ENCODE measurements at places on chromosomes 11 and 22. TPM values are rescaled to one million over a fixed set of nuclear protein-coding genes. Genes with fewer than 3 reads are reported as not detected.

GRCh38 chr11:69127081-69127850 is 28.5 kb upstream of the SMIM38 start:
- no peak for DNase-seq

The STT3A gene
- total RNA-seq, result 192 TPM

GRCh38 chr22:43218786-43219185 is 31.9 kb upstream of the TTLL12 start:
- DNase-seq, result no peak

DNA sequence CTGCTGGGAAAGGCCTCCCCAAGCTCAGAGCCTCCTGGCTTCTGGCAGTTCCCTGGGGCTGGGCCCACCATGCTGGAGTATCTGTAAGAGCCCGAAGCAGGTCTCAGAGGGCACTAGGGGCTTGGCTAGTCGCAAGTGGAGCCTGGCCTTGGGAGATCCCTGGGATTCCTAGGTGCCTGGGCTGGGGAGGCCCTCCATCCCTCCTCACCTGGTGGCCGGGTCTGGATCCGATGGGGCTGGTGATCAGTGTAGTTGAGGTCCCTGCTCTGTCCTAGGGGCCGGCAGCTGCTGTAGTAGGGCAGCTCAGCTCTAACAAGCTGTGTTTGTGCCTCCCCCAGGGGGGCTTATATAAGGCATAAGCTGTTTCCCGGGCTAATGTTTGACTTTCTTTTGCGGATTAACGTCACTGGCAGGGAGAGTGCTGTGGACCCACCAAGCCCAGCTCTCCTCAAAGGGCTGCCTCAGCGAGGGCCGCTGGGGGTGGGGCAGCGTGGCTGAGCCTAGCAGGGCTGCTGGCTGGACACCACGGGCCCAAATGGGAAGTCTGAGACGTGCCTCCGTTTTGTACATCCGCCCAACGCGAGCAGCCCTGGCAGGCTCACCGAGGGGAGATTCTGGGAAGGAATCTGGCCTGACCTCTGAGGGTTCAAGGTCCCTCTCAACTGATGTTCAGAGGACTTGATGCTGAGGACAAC is at the start of gene SLC22A8:
Gene SLC22A8, minus strand, starts transcription at position 321 of the 695 bp plus-strand sequence. CDS start 883 bp downstream, outside the sequence.
- no peak for DNase-seq

DNA sequence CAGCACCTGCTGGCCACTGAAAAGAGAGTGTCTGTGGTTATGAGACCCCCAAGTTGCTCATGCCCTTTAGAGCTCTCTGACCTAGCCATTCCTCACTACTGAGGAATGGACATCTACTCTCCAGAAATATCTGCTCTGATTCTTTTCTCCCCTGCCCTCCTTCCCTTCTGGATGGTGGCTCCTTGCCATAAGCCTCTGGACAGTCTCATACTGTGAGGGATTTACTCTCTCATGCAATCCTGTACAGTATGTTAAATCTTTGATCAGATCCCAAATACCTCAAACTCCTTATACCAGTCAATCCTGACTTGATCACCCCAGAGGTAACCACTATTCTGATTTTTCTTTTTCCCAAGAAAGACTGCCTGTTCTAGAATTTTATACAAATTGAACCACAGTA is 80.7 kb downstream of the ARHGAP20 start:
- DNase-seq, result no peak

- no peak for DNase-seq
These were observed 860 bp downstream of the TMEM184B start for GRCh38 chr22:38271927-38272372.

- DNase-seq, result no peak
These were observed 5.9 kb downstream of the TAB1 start for GRCh38 chr22:39405346-39406085.

DNA sequence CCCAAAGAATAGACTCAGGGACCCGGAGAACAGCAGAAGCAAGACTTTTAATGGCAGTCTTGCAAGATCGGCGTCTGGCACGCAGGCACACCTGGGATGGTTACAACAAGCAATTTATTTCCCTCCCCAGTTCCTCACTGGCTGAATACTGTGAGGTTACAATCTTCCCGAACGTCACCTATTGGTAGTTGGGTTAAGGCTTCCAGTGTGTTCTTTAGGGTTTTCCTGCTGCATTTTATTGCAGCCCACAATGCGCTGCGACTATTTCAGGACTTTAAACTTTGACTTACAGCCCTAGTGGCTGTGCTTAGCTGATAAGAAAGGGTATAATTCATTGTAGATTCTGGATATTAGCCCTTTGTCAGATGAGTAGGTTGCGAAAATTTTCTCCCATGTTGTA is 11.5 kb upstream of the TRIM68 start:
- no peak for DNase-seq

DNA sequence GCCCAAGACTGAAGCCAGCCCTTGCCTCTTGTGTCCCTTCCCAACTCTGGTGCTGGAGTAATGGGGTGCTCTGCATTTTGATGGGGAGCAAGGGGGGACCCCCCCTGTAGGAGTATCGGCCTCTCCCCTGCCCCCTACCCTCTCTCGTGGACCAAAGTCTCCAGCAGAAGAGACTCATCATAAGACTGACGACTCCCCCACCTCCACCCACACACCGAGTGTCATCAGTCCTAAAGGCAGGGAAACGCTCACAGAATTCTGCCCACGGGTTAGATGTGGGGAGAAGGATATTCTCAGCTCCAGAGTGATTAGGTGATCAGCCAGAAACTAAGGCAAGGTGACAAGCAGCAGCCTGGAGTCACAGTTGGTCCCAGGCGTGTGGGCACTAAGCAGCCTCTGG is 38.8 kb downstream of the PPP2R1B start:
- DNase-seq, result no peak

- no peak for DNase-seq
These were observed 26.5 kb upstream of the TMA7B start for GRCh38 chr22:39933741-39934140.

GRCh38 chr11:74778581-74778980 is 29.9 kb downstream of the RNF169 start:
- no peak for DNase-seq

The APOBEC3H gene
- not detected for total RNA-seq

The GP1BB gene
- total RNA-seq, result not detected

The ESAM gene
- not detected for total RNA-seq

The DCPS gene
- total RNA-seq, result 50.0 TPM

DNA sequence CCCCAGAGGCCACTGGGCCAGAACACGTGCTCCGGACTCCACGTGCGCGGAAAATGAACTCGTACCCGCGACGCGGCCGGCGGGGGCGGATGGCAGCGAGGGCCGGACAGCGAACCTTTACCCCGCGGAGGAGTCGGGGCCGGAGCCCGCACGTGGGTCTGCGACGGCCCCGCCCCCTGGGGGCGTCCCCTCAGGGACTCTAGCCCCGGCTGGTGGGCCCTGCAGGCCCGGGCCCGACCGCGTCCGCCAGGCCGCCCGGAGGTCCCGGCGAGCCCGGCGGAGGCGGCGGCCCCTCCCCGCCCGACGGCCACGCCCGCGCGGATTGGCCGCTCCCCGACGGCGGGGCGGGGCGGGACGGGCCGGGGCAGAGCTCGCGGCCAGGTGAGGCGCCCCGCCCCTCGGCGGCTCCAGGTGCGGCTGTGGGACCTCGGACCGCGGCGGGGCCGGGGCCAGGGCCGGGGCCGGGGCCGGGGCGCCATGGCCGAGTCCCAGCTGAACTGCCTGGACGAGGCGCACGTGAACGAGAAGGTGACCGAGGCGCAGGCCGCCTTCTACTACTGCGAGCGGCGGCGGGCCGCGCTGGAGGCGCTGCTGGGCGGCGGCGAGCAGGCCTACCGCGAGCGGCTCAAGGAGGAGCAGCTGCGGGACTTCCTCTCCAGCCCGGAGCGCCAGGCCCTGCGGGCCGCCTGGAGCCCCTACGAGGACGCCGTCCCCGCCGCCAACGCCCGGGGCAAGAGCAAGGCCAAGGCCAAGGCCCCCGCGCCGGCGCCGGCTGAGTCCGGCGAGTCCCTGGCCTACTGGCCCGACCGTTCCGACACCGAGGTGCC is at the start of gene FAM83F:
Gene FAM83F, plus strand, starts transcription at position 389 of the 827 bp plus-strand sequence. Its CDS starts 89 bp downstream, at position 478.
- no peak for DNase-seq

The ZNF215 gene
- total RNA-seq, result 6.7 TPM

- no peak for DNase-seq
These were observed 97.9 kb downstream of the PGR start for GRCh38 chr11:101031713-101032112.

The INPP5J gene
- total RNA-seq, result 0.29 TPM

- DNase-seq, result peak; percentile 95
These were observed at the start of gene CHKB for GRCh38 chr22:50582493-50583293. Gene CHKB, minus strand, starts transcription at chr22:50582849. Its CDS starts 68 bp downstream, at chr22:50582781.

DNA sequence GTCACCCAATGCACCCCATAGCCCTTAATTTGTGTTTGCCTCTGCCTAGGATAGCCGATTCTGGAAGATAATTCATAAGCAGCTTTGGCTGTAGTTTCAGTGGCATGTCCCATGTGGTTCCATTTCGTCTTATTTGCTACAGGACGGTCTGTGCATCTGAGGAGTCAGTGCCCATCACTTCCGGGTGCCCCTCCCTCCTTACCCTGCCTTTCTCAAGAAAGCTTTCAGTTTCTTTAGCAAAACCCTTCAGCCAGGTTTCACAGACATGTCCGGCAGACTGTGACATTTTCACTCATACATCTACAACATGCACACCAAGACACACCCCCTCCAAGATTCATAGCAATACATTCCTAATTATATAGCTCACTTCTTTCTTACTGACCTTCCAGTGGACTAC is 14.3 kb downstream of the TP53AIP1 start:
- peak; percentile 37 for DNase-seq

DNA sequence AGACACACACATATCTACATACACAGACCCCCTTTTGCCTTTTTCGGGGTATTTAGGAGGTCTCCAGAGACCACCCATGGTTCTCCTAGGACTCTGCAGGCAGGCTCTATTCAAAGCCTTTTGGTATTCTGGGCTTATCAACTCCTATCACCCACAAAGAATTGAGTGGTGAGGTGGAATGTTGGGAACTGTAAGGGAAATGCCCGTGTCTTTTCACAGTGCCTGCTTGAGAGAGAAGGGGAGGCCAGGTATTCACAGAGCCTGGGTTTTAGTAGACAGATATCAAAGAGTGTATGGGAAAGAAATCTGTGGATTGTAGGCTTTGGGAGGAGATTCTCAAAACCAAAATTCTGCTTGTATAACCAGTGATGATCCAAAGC is 44.0 kb upstream of the CSNK2A3 start:
- DNase-seq, result no peak

- DNase-seq, result peak; percentile 68
These were observed 130.7 kb downstream of the SNX19 start for GRCh38 chr11:130785380-130786116.

The ARFIP2 gene
- 54.5 TPM for total RNA-seq

The C22orf42 gene
- not detected for total RNA-seq

The ZBTB16 gene
- total RNA-seq, result not detected

DNA sequence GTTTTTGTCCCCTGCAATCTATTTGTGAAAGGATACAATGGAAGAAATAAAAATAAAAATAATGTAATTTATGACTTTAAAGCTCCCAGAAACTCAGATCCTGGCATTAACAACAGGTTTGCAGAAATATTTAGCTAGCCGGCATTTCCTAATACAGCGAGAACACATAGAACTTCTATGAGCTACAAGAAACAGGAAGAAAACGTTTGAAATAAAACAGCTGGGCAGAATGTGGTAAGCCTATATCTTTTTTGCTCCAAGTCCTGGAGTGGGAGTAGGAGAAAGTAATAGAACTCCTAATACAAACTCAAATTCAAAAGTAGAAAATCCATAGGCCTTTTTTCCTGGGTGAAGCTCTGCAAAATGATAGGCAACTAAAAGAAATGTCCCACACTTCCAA is 29.6 kb upstream of the FIBIN start:
- DNase-seq, result no peak

GRCh38 chr22:30017375-30018223 is 62.7 kb upstream of the HORMAD2 start:
- no peak for DNase-seq

DNA sequence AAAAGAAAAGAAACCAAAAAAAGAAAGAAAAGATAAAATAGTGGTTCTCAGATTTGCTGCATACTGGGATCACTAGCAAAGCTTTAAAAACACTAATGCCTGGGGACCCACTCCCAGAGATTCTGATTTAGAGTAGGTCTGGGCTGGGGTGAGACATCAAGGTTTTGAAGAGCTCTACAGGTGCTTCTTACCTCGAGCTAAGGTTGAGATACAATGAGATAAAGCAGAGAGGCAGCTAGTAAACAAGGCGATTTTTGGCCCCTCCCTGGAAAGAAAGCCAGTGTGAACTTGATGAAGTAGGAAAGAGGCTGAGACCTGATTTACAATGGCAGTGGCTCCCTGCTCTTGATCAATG is 327.6 kb upstream of the CCDC90B start:
- no peak for DNase-seq

GRCh38 chr11:17790453-17790852 is 55.9 kb downstream of the KCNC1 start:
- no peak for DNase-seq

DNA sequence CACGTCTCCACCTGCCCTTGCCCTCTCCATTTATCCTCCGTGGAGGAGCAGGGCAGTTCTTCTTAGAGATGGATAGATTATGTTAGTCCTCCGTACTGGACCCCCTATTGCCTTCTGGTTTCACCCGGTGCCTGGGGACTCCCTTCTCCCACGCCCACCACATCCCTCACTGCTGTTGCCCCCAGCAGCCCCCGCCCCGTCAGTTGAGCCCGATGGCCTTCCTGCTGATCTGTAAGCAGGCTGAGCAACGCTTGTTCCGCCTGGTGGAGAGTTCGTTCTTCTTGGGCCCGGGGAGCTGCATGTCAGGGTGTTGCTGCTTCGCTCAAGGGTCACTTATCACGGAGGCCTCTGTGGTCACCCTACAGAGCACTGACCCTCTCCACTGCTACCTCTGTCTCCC is 34.2 kb downstream of the B3GAT1 start:
- DNase-seq, result no peak

- DNase-seq, result no peak
These were observed 31.6 kb upstream of the PRDM10 start for GRCh38 chr11:130034236-130034635.

The ANGPTL5 gene
- not detected for total RNA-seq

DNA sequence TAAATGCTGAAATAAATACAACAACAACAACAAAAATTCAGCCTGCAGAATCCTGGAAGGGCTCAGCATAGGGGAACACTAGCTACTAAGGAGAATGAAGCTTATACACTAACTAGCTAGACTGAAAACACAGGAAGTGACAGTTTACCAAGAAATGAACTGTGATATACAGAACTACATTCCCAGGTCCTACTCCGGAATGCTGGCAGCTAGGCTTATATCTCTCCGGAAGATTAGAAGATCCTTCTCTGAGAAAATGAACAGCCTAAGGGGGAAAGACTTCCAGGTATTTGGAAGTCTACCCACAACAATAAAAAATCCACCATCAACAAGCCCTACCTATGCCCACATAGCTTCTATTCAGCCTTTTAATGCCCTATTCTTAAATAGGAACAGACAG is 31.0 kb downstream of the CCDC34 start:
- no peak for DNase-seq
